ENCODE measurements at places on chromosomes 6 and 20.

- DNase-seq = no peak
Observed at GRCh38 chr20:47701612-47702011, 83.7 kb downstream of the SULF2 start.

DNA sequence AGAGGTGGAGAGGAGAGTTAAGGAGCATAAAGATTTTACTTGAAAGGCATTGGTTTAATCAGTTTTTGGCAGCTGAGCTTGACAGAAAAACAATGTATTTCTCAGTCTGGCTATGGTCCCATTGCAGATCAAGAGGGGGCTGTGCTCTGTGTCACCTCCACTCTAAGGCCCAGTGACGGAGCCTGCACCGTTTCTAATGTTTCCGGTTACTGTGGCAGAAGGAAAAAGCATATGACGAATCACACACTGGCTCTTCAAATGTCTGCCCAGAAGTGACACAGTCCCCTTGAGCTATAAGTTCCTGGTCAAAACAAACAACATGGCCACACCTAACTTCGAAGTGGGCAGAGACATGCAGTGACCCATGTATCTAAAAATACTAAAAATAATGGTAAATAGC is 372.0 kb downstream of the PLCB1 start:
- DNase-seq = no peak

DNA sequence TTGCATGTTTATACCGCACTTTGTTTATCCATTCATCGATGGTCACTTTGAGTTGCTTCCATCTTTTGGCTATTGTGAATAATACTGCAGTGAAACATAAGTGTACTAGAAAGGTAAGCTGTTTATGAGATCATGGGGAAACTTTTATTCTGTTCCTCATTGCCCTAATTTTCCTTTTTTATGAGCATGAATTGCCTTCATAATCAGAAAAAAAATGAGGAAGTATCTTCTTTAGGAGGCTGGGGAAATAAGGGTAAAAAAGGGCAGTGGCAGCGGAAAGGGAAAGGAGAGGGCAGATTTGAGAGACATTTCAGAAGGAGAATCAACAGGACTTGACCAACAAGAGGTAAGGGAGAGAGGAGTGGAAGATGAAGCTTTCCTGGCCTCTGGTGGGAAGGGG is 14.3 kb upstream of the SERINC3 start:
- DNase-seq = peak; percentile 14

GRCh38 chr6:79076160-79076559 is 1.9 kb downstream of the PHIP start:
- DNase-seq = peak; percentile 28

- no peak for DNase-seq
Observed at GRCh38 chr6:92109256-92109655, 1310.1 kb downstream of the EPHA7 start.

GRCh38 chr6:6721606-6722005 is 133.1 kb downstream of the LY86 start:
- no peak for DNase-seq
